Esophagus muscularis mucosa (tissue), 4 donors: ENCODE measurements at places on chromosomes 13 and 19. TPM values are rescaled to one million over a fixed set of nuclear protein-coding genes. Genes with fewer than 3 reads are reported as not detected.

Gene ZNF570
- total RNA-seq, result 8.3 TPM

Gene ZNF154
- 7.2 TPM for total RNA-seq

Gene APC2
- total RNA-seq, result 0.84 TPM

Gene IGFL1
- not detected for total RNA-seq

Gene ZIC5
- not detected for total RNA-seq

Gene LILRB4
- total RNA-seq, result 4.9 TPM

Gene LILRB3
- total RNA-seq, result 13.5 TPM

Gene LMTK3
- total RNA-seq, result 0.17 TPM

Gene ZNF677
- 22.0 TPM for total RNA-seq

Gene VWA8
- 21.0 TPM for total RNA-seq

Gene TEX101
- total RNA-seq, result not detected

Gene CLEC11A
- 15.4 TPM for total RNA-seq

Gene SRRM5
- 0.33 TPM for total RNA-seq

Gene CRLF1
- 66.3 TPM for total RNA-seq

Gene UNC13A
- under 0.01 TPM for total RNA-seq

Gene IGFL4
- not detected for total RNA-seq

Gene SLC6A16
- 4.1 TPM for total RNA-seq

Gene ZNF738
- 4.8 TPM for total RNA-seq

Gene ZNF527
- 4.5 TPM for total RNA-seq

Gene C2CD4C
- total RNA-seq, result 3.7 TPM

Gene BEST2
- not detected for total RNA-seq

Gene ZNF749
- total RNA-seq, result 2.5 TPM

Gene TEX26
- total RNA-seq, result not detected

Gene OR7D4
- total RNA-seq, result not detected

Gene PDX1
- total RNA-seq, result not detected

Gene FBXO17
- total RNA-seq, result 24.9 TPM

Gene MIPEP
- total RNA-seq, result 12.1 TPM

Gene PPP1R15A
- total RNA-seq, result 56.5 TPM

Gene SIGLEC12
- not detected for total RNA-seq

Gene ZIM2
- total RNA-seq, result 1.2 TPM

Gene PRODH2
- total RNA-seq, result not detected

Gene TMPRSS9
- total RNA-seq, result not detected

Gene ASF1B
- total RNA-seq, result not detected

Gene PRR19
- 0.50 TPM for total RNA-seq

Gene RCBTB1
- 13.3 TPM for total RNA-seq

Gene RASIP1
- total RNA-seq, result 23.7 TPM

Gene PRR20D
- not detected for total RNA-seq

Gene SHD
- total RNA-seq, result not detected

Gene SLC44A2
- total RNA-seq, result 58.7 TPM

Gene LRRC8E
- total RNA-seq, result not detected

Gene CYP4F8
- not detected for total RNA-seq

Gene CEACAM4
- total RNA-seq, result 1.4 TPM

Gene HAUS5
- total RNA-seq, result 4.2 TPM

Gene HIF3A
- 123 TPM for total RNA-seq

Gene CYP4F11
- total RNA-seq, result 0.32 TPM

Gene ZNF578
- 3.8 TPM for total RNA-seq
